GF-D8 (cell line): ENCODE measurements at places on chromosomes 3 and 15.
A peak's percentile ranks its signal among the peaks of the same experiment; 100 is the strongest.

DNA sequence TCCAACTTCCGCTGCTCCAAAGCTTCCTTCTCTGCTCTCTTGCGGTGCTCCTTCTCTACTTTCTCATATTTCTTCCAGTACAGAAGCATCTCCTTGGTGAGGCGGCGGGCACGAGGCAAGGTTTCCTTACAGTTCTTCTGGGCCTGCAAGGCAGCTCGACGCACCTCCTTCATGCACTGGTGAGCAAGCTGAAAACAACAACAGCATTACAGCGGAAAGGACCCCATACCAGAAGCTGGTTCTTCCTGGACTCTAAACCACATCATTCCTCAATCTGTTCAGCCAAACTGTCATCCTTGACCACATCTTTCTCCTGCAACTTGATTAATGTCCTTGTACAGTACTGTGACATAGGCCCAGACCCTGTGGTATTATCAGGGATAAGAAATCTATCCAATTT lies 36.4 kb downstream of the INO80 start:
- no peak for DNase-seq

- DNase-seq: no peak
Observed at GRCh38 chr3:165770781-165771180, 66.4 kb downstream of the BCHE start.

- DNase-seq: no peak
Observed at GRCh38 chr3:57512166-57512565, 32.0 kb downstream of the DNAH12 start.

DNA sequence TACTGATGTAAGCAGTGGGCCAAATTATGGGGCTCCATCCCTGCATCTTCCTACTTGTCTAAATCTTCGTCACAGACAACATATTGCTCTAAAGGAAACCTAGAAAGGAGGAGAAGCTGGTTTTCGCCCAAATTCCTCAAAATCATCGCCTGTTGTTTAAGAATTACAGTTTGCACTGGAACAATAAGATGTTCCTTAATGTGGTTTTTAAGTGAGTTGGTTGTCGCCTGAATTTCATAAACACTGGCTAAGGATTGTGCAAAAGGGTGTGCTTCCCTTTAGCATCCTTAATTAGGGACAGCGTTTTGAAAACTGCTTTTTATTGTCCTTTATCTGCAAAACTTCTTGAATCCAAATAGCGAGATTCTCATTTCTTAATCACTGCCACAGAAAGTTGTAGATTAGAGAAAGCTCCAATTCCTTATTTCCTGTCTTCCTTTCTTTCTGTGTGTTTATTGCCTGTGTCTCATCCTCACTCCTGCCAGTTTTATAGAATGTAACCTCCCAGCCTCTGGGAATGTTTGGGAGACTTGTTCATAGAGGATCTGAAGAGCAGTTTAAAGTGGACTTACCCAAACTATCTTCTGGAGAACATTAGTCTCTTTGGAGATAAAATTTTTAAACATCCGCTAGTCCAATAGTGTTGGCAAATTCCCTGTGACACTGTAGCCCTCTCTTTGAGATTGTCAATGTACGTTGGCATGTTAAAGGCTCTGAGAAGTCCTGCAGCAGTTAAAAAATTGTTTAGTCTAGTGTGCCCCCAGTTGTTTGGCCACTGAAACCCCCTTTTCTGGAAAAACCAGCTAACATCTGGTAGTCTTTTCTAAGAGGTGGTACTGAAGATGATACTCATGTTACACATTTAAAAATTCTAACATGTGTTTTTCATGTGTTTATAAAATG lies 50.4 kb downstream of the FLNB start:
- DNase-seq: no peak

- DNase-seq: no peak
Observed at GRCh38 chr3:44729384-44729910, at the start of gene ZNF501. Gene ZNF501, plus strand, starts transcription at chr3:44729635. Its CDS starts 4,787 bp downstream, at chr3:44734422.

DNA sequence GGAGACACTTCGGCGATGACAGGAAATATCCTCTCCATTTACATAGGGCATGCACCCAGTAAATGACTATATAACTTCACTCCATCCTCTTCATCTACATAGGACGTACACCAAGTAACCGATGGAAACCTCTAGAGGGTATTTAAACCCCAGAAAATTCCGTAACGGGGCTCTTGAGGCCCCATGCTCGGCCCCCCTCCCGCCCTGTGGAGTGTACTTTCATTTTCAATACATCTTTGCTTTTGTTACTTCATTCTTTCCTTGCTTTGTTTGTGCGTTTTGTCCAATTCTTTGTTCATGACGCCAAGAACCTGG lies 7.5 kb upstream of the FAM107A start:
- no peak for DNase-seq

- DNase-seq: no peak
Observed at GRCh38 chr15:48572823-48573222, 72.7 kb downstream of the FBN1 start.

- DNase-seq: no peak
Observed at GRCh38 chr15:74156678-74157411, 16.7 kb upstream of the ISLR start.

DNA sequence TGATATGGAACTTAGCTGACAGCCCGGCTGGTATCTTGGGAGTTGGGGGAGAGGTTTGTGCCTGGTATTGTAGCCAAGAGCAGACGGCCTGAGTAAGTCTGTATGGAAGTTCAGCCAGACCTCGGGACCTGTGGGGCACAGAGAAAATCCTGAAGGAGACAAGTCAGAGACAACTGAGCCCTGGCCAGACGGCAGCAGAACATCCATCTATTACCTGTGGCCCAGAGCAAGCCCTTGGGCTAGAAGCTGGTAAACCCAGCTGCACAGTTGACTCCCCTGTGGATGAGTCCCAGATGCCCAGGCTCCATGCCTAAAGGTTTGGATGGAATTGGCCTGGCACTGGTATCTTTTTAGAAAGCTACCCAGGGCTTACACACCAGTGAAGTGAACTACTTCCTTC lies 70.4 kb upstream of the DLG1 start:
- no peak for DNase-seq

GRCh38 chr3:40800343-40800742 lies 275.6 kb downstream of the ZNF621 start:
- DNase-seq: no peak

- no peak for DNase-seq
Observed at GRCh38 chr3:79016587-79017376, 751.0 kb downstream of the ROBO1 start.

- DNase-seq: no peak
Observed at GRCh38 chr3:180184816-180185215, 148.1 kb upstream of the PEX5L start.

DNA sequence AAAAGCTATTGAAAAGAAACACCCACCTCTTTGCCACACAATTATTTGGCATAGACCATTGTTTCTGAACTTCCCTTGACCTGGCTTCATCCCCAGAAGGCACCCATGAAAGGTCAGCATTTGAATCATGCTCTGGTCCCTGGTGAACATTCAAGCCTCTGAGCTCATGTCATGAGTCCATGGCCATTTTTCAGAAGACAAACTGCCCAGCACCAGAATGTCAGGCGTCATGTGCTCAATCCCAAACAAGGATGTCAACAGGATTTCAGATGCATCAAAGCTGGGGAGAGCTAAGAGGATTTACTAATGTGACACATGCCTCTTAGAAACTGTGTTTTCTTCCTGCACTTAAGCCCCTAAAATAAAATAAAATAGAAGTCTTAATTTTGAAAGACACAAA lies 41.3 kb downstream of the TMED3 start:
- DNase-seq: no peak

- no peak for DNase-seq
Observed at GRCh38 chr3:179606534-179607085, 2.0 kb downstream of the NDUFB5 start.

- DNase-seq: no peak
Observed at GRCh38 chr15:51144021-51144532, 49.4 kb upstream of the TNFAIP8L3 start.

DNA sequence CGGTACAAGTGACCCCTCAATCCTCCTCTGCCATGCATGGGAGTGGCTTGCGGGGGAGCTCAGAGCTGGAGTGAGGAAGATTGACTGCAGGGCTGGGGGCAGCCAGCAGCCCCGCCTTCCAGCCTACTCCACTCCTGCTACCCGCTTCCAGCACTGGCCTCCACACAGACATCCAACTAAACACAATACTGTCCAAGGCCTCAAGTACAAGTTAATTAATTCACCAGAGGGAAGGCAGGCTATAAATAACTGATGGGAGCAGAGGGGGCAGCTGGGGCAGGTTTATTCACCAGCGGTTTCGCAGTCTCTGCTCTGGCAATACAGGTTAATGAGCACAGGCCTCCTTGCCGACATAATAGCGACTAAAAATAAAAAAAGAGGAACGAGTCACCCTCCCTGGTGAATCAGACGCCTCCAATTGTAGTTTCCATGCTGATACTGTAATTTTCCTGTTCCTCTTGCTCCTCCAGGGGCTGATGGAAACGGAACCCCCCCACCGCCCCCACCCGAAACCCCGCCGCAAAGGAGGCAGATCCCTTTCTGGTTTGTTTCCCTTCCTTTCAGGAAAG lies 166.4 kb upstream of the TLE3 start:
- DNase-seq: peak; percentile 30

GRCh38 chr15:92025706-92026270 lies 172.3 kb downstream of the SLCO3A1 start:
- no peak for DNase-seq

DNA sequence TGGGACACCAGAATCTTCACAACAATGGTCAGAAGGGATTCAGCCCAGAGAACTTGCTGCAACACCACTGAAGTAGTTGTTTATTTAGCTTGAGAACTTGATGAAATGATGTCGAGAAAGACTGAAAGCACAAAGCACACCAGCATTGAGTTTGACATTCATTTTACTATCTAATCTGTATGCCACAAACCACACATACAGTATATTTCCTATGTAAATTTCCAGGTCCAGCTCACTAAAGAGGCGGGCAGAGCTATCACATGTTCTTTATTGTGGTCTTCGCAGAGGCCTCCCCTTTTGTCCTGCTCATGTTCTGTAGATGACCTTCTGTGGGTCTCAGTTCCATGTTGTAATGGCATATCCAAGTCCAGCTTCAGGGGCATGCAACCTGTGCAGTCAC lies 10.4 kb upstream of the FMN1 start:
- DNase-seq: no peak

DNA sequence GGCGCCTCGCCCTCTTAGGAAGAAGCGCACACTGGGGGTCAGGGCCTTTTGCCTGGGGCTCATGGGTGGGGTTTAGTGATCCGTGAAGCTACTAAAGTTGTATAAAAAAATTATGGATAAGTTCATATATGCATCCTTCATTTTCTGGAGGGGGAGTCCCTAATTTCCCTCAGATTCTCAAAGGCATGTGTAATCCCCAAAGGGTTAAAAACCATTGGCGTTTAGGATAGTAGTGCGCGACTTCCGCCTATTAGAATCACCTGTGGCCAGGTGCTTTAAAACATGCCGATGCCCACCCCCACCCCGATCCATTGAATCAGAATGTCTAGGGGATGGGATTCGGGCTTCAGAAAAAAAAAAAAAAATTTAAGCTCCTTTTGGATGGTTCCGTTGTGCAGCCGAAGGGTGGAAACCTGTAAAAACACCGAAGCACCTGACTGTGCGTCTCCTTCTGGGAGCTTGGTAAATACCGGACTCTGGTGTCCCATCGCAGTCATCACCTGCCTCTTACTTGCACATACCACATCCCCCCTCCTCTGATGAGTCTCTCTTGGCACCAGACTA lies 570 bp downstream of the APH1B start:
- no peak for DNase-seq

DNA sequence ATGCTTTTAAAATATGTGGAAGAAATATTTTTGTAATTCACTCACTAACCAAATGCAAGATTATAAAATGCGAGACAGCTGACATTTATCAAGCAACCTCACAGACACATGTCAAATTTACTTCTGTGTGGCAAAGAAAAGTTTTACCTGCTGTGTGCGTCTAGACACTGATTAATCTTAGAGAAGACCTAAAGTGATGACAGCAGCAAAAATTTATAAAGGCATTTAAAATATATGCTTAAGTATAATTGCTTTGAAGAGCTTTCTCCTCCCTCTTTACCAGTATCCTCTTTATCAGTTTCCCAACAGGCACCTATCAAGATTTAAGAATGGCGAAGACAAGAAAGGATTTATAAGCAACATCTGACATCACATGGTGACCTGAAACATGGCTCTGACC lies 37.3 kb downstream of the UBP1 start:
- no peak for DNase-seq

DNA sequence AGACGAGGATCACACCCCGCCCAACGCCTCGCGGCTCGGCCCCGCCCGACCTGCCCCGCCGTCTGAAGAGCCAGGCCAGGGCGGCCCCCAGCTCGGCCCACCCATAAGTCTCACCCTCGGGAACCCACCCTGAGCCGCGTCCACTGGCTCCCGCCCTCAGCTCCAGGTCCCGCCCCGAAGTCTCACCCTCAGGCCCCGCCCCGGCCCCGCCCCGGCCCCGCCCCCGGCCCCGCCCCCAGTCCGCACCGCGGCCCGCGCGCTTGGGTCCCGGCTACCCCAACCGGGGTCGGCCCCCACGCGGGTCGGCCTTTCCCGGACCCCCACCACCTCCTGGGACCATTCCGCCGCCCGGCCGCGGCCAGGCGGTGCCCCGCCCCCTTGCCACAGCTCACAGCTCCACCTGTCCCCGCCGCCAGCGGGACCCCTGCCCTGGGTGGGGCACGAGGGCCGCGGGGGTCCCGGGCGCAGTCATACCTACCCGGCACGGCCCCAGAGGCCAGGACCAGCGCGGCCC lies 489 bp downstream of the CSPG5 start:
- no peak for DNase-seq

DNA sequence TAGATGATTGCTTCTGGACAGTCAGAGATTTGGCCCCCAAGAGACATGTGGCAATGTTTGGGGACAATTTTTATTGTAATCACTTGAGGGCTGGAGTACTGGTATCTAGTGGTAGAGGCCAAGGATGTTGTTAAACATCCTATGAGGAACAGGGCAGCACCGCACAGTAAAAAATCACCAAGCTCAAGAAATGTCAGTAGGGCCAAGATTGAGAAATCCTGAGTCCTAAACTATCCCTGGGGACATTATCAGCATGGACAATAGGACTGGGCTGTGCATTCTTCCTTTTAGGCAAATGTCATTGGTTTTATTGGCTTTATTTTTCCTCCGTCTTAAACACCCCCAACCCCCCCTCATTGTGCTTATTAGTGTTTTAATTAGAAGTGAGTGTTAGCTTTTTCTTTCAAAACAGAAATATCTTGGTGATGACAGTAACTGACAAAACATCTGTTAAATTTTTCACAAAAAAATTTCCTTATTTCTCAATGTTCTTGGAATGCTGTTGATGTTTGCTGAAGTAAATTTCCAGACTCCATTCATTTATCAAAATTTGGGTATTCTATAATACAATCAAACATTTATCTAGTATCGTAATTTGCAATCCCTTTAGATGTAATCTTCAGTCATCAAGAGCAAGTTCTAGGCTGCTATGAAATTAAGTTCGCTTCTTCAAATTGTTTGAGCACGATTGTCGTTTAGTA lies 944.4 kb downstream of the VGLL3 start:
- no peak for DNase-seq
